T-cell (primary cell): ENCODE measurements at places on chromosomes 6 and 20. TPM values are rescaled to one million over a fixed set of nuclear protein-coding genes. Genes with fewer than 3 reads are reported as not detected.

GRCh38 chr6:149164199-149164750, 153.2 kb upstream of the TAB2 start:
- DNase-seq, result no peak

GRCh38 chr6:119241111-119241465, 108.5 kb downstream of the MAN1A1 start:
- DNase-seq, result no peak

- DNase-seq, result no peak
Measured at GRCh38 chr6:137247724-137248123, 28.5 kb upstream of the IFNGR1 start.

DNA sequence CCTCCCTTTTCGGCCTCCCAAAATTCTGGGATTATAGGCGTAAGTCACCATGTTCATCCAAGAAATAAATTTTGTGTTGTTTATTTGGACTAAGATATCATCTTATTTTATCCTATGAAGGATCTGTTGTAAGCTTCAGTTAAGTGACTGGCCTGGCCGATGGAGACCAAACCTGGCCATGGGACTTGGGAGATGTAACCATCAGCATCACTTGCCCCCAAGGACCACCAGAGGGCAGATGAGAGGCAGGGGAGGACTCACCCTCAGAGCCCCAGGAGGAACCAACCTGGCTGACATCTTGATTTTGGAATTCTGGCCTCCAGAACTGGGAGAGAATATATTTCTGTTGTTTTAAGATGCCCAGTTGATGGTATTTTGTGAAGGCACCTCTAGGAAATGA, 266.7 kb downstream of the CDH26 start:
- DNase-seq, result peak; percentile 14

- DNase-seq, result no peak
Measured at GRCh38 chr20:57743450-57744095, 33.8 kb upstream of the PMEPA1 start.

DNA sequence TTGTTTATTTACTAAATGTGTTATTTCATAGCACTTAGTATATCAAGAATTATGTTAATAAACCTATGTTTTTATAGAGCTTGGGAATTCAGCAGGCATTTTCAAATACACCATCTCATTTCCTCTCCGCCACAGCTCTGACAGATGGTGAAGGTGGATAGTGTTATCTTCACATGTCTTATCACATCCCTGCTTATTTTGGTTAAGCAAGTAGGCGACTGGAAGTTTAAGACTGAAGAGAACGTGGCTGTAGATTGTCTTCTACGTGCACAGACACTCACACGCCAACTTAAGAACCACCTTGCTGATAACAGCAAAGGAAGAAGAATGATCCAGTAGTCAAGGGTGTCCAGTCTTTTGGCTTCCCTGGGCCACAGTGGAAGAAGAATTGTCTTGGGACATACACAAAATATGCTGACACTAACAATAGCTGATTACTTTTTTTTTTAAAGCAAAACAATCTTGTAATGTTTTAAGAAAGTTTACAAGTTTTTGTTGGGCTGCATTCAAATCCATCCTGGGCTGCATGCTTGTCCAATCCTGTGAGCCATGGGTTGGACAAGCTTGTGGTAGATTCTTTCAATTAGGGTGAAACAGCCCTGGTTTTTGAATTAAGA, 43.3 kb upstream of the SCGN start:
- no peak for DNase-seq

The SPDEF gene
- 0.30 TPM for total RNA-seq

The NT5DC1 gene
- total RNA-seq, result 37.8 TPM

The SPTLC3 gene
- total RNA-seq, result 0.89 TPM

The ENPP5 gene
- total RNA-seq, result 0.70 TPM

The KCNQ5 gene
- 4.2 TPM for total RNA-seq

The PRKN gene
- 6.1 TPM for total RNA-seq

The FRMD1 gene
- not detected for total RNA-seq

The SIGLEC1 gene
- total RNA-seq, result 0.16 TPM

The NCOA7 gene
- total RNA-seq, result 44.9 TPM
